KBM-7 (cell line): ENCODE measurements at places on chromosomes 6 and 20.

DNA sequence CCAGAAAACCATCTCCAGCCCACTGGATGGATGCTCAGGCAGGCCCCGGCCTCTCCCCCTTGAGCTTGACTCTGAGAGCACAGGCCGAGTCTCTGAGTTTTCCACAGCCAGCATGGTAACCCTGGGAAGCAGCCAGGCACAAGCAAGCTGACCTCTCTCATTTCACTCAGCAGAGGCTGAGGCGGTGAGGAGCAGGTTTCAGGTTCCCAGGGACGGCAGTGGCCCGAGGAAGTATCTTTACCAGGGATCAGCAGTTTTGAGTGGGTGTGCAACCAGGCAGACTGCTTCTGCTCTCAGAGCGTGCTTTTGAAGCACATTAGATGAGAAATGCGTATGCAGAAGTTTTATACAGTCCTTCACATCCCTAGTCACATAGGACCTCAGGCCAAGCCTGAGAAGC lies 12.6 kb downstream of the HCK start:
- no peak for DNase-seq

DNA sequence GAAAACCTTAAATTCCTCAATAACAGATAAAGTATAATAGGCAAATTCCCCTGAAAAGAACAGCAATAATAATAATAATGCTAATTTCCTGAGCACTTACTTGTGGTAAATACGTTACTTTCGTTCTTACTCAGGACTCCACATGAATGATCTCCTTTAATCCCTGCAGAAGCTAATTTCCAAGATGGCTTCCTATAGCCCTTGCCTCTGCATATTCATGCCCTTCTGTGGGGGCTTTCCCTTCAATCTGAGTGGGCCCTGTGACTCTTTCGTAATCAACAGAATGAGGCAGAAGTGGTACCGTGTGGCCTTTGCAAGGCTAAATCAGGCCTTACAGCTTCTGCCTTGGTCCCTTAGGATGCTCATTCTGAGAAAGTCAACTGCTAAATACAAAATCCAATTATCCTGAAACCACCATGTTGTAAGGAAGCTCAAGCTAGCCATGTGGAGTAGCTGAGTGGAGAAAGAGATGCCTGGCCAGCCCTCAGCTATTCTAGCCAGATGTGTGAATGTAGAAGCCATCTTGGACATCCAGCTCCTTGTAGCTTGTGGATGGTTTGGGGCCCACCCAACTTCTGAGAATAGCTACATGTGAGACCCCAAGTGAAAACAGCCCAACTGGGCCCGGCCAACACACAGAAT lies 50.5 kb downstream of the MCUR1 start:
- DNase-seq = no peak

DNA sequence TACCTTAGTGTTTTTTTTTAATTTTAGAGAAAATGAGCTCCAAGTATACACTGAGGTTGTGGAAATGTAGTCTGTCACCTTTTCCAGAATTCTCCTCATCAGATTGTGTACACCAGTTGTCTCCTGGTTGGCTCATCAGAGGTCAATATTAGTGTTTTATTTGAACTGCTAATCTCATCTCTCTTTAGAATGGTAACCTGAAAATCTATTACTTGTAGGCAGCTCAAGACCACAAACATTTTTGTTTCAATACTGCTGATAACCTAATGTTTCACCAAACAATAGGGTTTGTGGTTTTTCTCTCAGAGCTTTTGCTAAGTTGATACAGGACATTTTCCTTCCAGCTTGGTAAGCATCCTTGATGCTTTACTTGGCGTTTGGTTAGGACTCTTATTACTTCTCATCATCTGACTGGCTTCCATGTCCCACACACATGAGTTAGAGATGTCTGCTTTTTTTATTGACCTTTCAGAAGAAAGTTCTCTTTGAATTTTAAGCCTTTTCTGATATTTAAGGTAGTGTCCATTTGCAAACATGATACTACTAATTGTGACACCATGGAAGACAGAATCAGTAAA lies 15.1 kb downstream of the ADGRG6 start:
- DNase-seq = peak; percentile 12

- DNase-seq = no peak
Observed at GRCh38 chr6:124987291-124987690, 25.1 kb downstream of the RNF217 start.
